Prostate gland (tissue), 2 donors: ENCODE measurements at places on chromosomes 6 and 20. TPM values are rescaled to one million over a fixed set of nuclear protein-coding genes. Genes with fewer than 3 reads are reported as not detected.

DNA sequence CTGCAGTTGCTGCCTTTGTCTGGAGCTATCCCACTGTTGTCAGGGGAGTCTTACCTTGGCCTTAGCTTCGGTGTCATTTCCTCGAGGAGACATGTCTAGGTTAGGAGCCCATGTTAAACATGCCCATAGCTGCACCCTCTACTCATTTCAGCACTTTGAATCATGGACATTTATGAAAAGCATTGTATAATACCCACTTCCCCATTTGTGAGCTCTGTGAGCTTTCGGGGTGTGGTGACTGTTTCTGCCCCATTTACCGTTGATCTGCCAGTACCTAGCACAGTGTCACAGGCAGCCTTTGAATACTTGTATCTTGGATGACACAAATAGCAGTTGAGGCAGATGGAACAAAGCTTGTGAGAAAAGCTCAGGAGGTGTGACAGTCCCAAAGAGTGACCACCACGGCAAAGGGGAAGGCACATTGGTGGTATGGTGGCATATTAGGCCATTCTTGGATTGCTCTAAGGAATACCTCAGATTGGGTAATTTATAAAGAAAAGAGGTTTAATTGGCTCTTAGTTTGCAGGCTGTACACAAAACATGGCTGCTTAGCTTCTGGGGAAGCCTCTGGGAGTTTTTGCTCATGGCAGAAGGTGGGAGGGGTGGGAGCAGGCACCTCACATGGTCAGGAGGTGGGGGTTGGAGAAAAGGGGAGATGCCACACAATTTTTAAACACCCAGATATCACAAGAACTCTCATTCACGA lies 42.0 kb downstream of the JARID2 start:
- no peak overlapping the region for H3K4me3 ChIP-seq
- no peak for DNase-seq
- no peaks in the 10 kb centered on the region for H3K27me3 ChIP-seq
- peaks cover 2% of the 10 kb centered on the region for H3K4me1 ChIP-seq
- no peaks in the 10 kb centered on the region for H3K36me3 ChIP-seq

DNA sequence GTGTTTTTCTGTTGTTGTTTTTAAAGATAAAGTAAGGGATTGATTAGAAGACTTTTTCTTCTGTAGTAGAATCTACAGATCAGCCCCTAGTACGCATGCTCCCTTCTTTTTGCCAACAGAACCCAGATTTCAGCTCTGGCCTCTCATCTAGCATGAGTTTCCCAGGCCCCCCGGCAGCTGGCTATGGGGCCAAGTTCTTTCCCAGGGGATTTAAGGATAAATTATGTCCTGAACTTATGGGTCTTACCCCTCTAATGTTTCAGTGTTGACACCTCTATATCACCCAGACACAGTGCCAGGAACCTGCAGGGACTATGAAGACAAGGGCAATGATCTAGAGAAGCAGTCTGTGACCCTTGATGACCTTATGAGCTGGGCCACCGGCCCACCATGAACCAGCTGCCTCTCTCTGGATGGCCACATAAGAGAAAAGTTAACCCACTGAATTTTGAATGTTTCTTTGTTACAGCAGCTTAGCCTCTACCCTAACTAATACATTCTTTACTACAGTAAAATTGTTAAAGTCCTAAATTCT lies 150.5 kb downstream of the UNC5CL start:
- H3K4me3 ChIP-seq = no peak overlapping the region
- H3K36me3 ChIP-seq = no peaks in the 10 kb centered on the region
- DNase-seq = no peak
- no peaks in the 10 kb centered on the region for H3K27me3 ChIP-seq
- no peaks in the 10 kb centered on the region for H3K4me1 ChIP-seq
- H3K27ac ChIP-seq = no peak overlapping the region

GRCh38 chr20:36956674-36957073 lies 5.2 kb upstream of the SAMHD1 start:
- H3K27ac ChIP-seq = no peak overlapping the region
- H3K27me3 ChIP-seq = no peaks in the 10 kb centered on the region

- H3K36me3 ChIP-seq = no peaks in the 10 kb centered on the region
- no peaks in the 10 kb centered on the region for H3K27me3 ChIP-seq
- no peak overlapping the region for H3K4me3 ChIP-seq
These were observed 16.8 kb downstream of the PHACTR2 start for GRCh38 chr6:143694560-143694959.

DNA sequence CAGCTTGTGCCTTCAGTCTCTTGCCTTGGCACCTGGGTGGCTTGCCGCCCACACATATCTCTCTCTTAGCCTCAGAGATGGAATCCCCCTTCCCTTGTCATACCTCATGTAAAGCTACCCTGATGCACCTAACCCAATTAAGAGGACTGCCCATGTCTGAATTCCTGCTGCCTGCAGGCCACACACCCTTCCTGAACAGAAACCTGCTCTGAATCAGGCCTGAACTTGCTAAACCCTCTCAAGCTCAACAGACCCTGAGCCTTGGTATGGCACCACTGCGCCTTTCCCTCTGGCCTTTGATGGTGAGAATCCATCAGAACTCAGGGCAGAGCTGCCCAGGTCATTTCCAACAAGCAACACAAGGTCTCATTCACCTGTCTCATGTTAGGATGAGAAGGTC lies 5.2 kb downstream of the RAET1G start:
- no peak overlapping the region for H3K27ac ChIP-seq
- H3K4me3 ChIP-seq = no peak overlapping the region
- no peaks in the 10 kb centered on the region for H3K27me3 ChIP-seq
- no peak for DNase-seq

The KIFC1 gene
- 6.5 TPM for total RNA-seq
